ENCODE measurements at places on chromosomes 2 and 18.

DNA sequence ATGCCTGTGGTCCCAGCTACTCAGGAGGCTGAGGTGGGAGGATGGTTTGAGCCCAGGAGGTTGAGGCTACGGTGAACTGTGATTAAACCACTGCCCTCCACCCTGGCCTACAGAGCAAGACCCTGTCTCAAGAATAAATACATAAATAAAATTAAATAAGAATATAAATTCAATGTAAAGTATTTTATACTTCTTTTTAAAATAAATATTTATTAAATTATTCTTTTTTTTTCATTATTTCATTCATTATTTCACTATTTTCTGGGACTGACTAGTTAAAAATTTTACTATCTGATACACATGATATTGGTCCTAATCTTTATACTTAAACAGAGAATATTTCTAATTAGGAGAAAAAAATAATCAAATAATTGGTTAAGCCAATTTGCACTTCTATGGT is 917.6 kb downstream of the ERBB4 start:
- no peak for DNase-seq

GRCh38 chr18:50630895-50631294 is 71.0 kb downstream of the MAPK4 start:
- DNase-seq, result no peak

DNA sequence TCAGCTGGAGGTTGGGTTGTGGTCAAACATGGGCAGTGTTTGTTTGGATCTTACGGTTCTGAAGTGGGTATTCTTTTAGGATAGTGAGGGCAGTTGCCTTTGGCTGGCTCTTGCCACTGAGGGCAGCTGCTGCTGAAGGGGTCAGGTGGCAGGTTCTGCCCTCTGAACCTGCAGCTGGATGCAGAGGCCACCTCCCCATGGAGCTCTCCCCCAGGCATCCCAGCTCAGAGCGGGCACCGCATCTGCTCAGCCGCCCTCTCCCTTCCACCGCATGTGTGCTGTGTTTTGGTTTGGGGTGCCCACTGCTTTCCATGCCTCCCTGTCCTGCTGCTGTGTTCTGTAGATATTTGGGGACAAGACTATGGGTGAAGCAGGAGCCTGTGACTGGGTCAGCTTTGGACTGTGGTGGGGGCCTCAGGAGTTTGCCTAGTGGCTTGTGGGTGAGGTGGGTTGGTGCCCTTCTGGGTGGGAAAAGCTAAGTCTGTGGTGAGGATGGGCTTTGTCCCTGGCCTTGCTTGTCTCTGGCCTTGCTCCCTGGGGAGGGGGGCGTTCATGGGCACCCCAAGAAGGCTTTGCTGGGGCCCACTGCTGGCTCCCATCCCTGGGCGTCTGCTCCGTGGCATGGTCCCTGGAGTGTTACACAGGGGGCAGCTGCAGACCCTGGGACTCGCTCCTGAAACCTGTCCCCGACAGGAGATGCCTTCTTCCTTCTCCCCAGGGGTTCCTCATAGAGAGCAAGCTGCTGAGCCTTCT is 28.5 kb downstream of the OTOF start:
- DNase-seq, result no peak

DNA sequence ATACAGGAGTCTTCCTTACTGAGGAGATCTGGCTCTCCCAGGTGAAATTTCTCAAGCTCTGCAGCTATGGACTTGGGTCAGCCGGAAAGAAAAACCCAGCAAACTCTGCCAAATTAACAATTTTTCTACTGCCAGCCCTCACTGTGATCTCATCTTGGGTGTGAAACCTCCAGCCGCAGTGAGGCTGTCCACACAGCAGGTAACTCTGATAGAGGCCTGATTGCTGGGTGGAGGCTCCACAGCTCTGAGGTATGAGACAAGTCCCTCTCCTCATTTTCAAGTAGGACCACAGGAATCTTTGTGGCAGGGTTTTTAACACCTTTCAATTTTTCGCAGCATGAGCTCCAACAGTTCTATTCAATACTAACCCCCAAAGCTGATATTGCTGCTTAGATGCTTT is 430.6 kb upstream of the RAB6C start:
- DNase-seq, result no peak

GRCh38 chr2:17979707-17980106 is 101.2 kb downstream of the KCNS3 start:
- DNase-seq, result no peak

DNA sequence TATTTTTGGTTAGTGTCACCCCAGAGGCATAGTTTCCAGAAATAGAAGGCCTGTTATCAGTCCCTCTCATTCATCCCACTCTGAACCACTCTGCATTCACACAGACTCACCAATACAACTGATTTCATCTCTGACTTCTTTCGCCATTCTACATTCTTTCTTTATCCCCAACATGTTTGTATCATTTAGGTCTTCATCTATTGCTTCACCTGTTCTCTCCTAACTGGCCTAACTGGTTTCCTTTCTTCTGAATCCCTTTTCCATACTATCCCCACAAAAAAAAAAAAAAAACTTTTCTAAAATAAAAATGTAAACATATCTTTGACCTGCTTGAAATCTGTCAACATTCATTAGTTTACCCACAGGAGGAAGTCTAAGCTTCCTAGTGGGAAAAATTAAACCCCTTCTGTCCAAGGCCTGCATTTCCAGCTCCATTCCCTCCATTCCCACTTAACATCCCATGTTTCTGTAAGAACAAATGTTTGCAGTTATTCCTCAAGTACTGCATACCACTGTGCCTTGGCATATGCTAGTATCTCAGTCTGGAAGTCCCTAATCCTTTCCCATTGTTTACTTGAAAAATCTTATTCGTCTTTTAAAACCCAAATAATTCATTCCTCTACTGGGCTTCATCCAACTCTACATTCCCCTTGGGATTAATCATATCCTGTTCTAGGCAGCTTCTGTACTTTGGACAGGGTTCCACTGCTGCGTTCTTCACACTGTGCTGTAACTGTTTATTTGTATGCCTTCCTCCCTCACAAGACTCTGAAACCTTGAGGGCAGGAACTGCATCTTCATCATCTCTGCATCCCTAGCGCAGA is 68.5 kb downstream of the FIGN start:
- DNase-seq, result no peak

- DNase-seq, result no peak
Observed at GRCh38 chr2:18918280-18918679, 328.9 kb upstream of the NT5C1B start.

- DNase-seq, result no peak
Observed at GRCh38 chr2:152051436-152051835, 47.4 kb downstream of the CACNB4 start.

DNA sequence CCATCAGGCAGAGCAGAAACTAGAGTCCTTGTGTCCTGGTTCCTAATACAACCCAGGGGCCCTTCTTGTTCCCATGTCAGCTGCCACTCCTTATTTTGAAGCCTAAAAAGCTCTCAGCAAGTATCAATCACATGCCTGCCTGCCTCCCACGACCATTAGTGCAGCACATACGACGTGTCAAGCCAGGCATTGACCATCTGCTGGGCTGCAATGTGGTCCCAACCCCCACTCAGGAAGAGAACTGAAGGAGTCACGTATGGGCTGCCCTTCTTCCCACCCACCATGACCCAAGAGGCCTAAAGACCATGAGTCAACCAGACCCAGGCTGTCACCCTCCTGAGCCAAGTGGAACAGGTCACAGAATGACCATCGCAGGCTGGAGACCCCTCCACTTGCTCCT is 98.8 kb downstream of the KLHL29 start:
- DNase-seq, result peak; percentile 5

DNA sequence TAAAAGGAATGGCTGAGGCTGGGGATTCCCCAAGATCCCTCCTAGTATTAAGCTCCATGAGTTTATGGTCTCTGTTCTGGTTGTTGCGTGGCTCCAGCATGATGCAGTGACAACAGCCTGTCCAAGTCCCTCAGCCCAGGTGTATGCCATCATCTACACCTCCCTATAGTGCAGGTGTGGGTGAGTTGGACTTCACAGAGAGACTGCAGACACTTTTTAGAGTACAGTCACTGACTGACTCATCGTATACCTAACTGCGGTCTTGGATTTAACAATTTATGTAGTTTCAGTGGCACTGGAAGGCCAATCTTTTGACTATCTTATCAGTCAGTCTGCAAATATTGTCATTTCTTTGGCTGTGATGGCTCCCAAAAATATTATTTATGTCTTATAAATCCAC is 415.0 kb downstream of the TMX3 start:
- DNase-seq, result no peak

GRCh38 chr2:95058466-95058988 is 33.0 kb downstream of the MAL start:
- DNase-seq, result no peak

Measured in suppressor macrophage treated with lipopolysaccharide for 1 hour (primary cell).